Left cardiac atrium (tissue), 4 donors: ENCODE measurements at places on chromosomes 16 and 17. TPM values are rescaled to one million over a fixed set of nuclear protein-coding genes. Genes with fewer than 3 reads are reported as not detected.

- no peak for DNase-seq
Measured at GRCh38 chr16:77905374-77905920, 116.9 kb upstream of the CLEC3A start.

DNA sequence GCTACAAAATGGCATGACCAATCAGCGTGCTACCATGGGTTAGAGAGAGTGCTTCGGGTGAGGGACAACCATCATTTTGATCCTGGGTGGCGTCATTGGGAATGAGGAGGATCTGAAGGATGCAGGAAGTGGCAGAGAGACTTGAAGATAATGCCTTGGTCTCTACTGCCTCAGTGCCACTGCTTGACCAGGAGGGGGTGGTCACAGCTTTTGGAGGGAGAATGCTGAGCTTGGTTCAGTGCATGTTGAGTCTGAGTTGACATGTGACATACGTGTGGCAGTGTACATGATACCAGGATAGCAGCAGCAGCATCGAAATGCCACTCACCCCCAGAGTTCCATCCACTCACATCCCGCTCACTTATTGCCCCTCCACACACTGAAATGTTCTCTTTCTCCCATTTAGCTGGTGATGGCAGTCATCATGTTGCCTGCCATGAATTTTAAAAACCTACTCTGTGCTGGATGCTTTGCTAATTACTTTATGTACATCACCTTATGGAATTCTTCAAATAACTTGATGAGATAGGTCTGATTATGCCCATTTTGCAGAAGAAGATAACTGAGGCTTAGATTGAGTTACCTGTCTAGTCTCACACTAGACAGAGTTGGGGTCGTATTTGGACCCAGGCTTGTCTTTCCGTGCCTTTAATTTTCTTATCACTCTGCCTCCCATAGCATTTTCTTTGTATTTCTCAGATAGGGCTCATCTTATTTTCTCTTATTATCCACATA, 36.7 kb downstream of the ARSG start:
- no peak for DNase-seq

DNA sequence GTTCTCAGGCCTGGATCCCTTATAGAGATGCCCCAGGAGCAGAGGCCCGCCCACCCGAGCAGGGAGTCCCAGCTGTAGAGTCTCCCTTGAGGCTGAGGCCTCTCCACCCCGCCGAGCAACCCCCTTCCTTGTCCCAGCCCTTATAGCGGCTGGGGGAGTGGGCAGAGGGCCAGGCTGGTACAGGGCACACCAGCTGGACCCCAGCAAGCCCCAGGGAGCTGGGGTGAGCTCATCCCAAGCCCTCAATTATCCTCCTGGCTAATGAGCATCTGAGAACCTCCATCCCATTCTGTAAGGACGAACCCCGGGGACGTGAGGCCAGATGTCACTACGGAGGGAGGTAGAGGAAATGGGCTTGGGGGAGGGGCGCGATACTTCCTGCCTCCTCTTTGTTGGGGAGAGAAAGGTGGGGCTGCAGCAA, 3.2 kb upstream of the SNN start:
- DNase-seq: no peak

GRCh38 chr17:65088621-65089360, 32.3 kb upstream of the GNA13 start:
- DNase-seq: no peak

GRCh38 chr17:38352245-38353085, 821 bp downstream of the SOCS7 start:
- DNase-seq: peak; percentile 36

DNA sequence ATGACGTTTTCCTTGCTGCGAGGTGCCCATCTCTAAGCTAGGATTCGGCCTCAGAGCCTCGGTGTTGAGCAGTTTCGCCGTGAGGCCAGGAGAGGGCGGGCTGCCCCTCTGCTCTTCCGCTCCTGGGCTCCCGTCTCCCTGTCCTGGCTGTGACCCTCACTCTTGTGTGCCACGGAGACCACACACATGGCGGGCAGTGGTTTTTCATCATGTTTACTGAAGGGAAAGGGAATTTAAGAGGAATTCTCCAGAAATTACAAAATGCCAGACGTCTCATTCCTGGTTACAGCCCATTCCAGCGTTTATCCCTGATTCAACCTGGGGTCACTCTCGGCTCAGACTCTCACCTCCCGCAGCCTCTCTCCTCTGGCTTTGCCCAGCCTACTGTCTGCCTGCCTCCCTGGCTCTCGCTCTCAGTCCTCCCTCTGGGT, 96.8 kb upstream of the ELAC2 start:
- DNase-seq: peak; percentile 21

DNA sequence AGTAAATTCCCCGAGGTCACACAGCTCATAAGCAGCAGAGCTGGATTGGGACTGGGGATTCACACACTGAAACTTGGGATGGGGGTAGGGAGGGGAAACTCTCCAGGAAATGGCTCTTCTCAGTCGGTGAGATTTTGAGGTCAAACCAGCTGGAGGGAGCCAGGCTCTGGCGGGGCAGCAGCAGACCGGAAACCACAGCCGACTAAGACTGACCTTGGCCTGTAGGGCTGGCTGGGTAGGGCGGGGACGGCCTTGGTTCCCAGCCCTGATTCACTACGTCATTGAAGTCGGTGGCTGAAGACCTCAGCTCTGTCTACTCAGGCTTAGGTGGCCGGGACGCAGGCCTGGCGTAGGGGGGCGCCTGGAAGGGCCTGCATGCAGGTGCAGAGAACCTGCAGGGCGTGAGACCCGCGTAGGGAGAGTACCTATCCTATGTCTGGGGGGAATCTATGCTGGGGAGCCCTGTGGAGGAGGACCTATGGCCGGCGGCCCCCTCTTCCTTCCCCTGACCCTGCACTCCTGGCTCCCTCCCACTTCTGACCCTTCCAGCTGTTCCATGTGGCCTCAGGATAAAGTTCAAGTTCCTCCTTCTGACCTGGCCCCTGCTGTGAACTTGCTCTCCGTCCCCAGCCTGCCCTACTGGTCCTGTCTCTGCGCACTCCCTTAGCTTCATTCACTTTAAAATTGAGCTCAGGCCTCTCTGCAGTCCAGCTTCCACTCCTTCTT, 11.9 kb upstream of the SLC4A1 start:
- peak; percentile 85 for DNase-seq

DNA sequence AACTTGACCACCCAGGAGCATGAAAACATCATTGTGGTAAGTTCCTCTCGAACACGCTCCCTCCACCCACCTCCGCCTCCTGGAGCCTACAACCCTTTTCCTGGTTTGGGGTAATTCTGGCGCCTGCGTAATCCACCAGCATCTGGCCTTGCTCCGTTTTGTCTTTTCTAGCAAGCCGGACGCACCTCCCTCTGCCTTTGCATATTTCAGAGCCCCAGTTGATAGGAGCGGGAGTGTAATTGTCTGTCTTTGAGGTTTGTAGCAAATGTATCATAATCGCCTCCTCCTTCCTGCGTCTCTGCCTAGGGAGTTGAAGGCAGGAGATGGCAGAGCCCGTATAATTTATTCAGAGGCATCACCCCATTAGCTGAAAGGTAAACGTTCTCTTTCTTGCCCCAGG, 121.3 kb upstream of the PLCG2 start:
- no peak for DNase-seq

DNA sequence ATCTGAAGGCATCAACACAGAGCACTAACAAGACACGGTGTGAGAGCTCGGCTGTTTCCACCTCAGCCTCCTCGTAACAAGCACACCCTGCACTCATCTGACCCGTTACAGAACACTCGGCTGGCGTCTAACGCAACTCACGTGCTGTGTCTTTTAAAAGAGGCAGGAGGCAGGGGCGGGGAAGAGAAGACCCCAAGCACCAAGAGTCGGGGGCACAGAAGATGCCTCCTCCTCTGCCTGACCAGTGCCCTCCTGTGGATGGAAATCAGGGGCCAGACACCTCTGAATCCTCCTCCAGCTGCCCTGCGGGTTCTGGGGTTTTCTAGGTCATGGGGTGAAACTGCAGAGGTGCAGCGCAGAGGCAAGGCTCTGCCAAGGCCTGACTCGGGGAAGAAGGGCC, 74.3 kb downstream of the ZNF778 start:
- DNase-seq: no peak

GRCh38 chr17:41579484-41580243, 7.0 kb downstream of the KRT14 start:
- DNase-seq: peak; percentile 71

- DNase-seq: no peak
Measured at GRCh38 chr17:70969521-70970034, 800.2 kb downstream of the KCNJ2 start.

- DNase-seq: no peak
Measured at GRCh38 chr17:2107506-2107905, 52.6 kb downstream of the HIC1 start.

GRCh38 chr17:38460716-38461630, 32.7 kb downstream of the ARHGAP23 start:
- no peak for DNase-seq

- DNase-seq: no peak
Measured at GRCh38 chr16:87692756-87693155, 73.0 kb downstream of the KLHDC4 start.

GRCh38 chr16:14527411-14528044, 102.5 kb downstream of the PARN start:
- no peak for DNase-seq

DNA sequence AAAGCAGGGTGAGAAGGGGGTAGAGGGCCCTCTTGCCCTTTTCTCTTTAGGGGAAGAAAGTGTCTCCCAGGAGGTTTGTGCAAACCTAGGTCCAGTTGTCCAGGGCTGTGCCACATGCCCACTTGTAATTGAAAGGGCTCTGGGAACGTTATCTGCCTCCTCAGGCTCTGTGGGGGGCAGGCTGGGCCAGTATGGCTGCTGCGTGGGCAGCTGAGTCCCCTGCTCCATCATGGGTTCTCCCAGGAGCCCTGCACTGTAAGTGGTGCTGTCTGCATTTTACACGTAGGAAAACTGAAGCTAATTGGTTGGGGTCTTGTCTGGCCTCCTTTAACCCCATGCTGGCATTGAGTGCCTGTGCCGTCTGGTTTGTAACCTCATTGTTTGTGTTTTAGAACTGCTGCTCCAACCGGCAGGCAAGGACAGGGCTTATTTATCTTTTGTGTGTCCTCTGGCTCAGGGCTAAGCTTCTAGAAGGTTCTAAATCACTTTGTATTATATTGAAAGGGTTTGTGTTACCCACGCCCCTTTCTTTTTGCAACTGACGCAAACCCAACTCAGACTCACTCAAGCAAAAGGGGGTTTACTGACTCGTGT, 117.7 kb upstream of the CIBAR2 start:
- no peak for DNase-seq

GRCh38 chr17:27657620-27658019, 26.6 kb downstream of the LGALS9 start:
- DNase-seq: no peak

DNA sequence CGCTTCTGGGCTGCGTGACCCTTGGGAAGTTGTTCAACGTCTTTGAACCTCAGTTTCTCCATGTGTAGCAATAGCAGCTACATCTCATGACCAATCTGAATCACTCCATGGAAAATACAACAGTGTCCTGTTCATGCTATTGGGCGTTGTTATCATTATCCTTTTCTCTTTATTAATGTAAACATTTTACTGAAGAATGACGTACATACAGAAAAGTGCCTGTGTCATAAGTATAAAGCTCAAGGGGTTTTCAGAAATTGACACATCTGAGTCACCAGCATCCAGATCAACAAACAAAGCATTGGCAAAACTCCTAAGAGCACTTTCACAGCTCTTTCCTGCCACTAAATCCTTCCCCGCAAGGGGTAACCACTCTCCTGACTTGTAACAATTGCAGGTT, 438.4 kb downstream of the XYLT1 start:
- no peak for DNase-seq

DNA sequence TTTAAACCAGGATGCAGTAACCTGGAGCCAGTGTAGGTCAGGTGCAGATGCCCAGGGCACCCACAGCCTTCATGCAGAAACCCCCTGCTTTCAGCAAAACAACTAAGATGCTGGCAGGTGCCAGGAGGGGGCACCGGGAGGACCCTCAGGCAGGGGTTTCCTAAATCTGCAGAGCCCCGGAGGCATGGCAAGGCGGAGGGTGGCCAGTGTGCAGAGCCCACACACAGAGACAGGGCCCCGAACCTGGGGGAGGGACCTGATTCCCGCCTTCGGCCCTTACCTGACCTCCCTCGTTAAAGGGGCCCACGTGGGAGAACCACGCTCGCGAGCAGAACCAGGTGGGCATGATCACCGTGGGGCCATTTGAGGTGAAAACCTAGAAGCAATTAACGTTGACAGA, 114.0 kb upstream of the METRNL start:
- no peak for DNase-seq

DNA sequence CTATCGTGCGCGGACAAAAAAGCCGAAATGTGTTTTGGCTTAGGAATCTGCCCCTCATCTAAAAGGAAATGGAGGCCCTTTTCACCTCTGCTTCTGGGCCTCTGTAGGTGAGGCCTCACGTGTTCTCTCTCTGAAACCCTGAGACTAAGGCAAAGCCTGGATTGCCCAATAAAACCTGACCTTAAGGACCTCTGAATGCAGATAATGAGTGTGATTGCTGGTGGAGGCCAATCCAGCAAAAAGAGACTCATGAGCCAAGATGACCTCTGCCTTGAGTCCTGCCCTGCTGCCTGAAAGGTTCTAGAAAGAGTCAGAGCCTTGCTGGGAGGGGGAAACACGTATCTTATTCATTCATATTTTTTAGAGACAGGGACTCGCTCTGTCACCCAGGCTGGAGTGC, 44.5 kb upstream of the ABR start:
- no peak for DNase-seq

- no peak for DNase-seq
Measured at GRCh38 chr17:31314782-31315100, 887 bp upstream of the EVI2B start.

- DNase-seq: no peak
Measured at GRCh38 chr17:76138234-76138895, 2.7 kb downstream of the FOXJ1 start.

GRCh38 chr17:27414271-27414670, 42.0 kb upstream of the KSR1 start:
- no peak for DNase-seq

DNA sequence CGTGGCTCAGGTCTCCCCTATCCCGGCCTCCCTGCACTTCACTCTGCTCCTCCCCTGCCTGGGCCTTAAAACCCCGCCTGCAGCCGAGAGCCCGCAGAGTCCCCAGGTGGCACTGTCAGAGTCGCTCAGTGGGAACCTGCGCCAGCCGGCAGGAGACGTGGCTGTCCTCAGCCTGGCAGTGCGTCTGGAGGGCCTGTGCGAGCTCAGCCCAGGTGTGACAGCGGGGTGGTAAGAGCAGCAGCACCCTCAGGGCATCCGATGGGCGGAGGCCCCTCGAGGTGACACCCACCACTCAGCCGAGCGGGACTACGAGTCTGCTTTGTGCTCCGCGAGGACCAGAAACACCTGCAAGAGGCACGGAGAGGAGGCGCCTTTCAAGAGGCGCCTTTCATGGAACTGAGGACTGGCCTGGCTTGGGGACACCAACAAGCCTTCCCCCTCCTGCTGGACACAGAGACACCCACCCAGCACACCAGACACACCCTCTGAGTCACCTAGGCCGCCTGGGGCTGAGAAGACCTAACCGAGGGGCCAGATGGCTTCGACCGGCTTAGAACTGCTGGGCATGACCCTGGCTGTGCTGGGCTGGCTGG, at the start of gene CLDN9:
Gene CLDN9 (plus strand): TSS at position 96 of the 593 bp plus-strand sequence. CDS start 440 bp downstream, at position 536.
- DNase-seq: no peak

GRCh38 chr16:1793578-1794220, at the start of gene IGFALS:
Gene IGFALS, minus strand, starts transcription at chr16:1793705. Its CDS starts 53 bp downstream, at chr16:1793652.
- peak; percentile 12 for DNase-seq

TP53TG3F gene
- total RNA-seq: not detected

TEX19 gene
- not detected for total RNA-seq

IGF2BP1 gene
- 0.03 TPM for total RNA-seq

KRTAP17-1 gene
- total RNA-seq: not detected

PRR11 gene
- 1.3 TPM for total RNA-seq

KCNG4 gene
- not detected for total RNA-seq

GPR179 gene
- total RNA-seq: 0.09 TPM

UBFD1 gene
- 62.3 TPM for total RNA-seq
